ENCODE measurements at places on chromosomes 13 and 19.

- DNase-seq: no peak
Measured at GRCh38 chr19:35509861-35510625, 3.4 kb downstream of the DMKN start.

- no peak for DNase-seq
Measured at GRCh38 chr19:38417544-38418506, 8.2 kb downstream of the RASGRP4 start.

DNA sequence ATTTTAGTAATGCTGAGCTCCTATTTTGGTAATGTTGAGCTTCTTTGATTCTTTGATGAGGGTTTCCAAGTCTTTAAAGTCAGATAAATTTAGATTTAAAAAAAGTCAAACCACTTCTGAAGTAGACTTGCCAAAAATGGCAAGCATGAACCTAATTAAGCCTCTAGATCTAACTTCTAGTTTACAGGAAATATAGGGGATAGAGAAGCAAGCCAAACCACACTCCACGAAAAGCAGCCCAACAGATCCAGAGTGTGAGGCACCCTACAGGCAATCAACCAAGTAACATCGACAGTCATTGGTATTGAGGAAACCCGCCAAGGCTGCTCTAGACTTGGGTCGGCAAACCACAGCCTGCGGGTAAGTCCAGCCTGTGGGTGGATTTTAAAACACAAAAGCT, 3.7 kb downstream of the GGACT start:
- no peak for DNase-seq

DNA sequence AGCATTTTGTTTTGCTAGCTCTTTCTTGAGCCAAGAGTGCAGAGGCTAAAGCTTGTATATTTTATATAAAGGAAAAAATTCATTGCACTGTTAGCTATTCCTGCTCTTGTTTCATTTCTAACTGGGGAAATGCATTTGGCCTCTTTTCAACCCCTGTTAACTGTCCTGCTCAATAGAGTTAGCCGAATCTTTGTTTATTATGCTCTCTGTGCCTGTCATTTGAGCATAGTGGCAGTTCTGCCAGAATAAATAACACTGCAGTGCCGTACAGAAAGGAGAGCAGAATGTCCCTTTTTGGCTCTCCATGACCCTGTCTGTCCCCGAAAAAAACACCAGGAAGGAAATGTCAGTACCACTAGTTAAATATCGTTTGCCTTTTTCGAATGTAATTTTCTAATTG, 350.8 kb downstream of the MYO16 start:
- no peak for DNase-seq

GRCh38 chr19:49853852-49854377, 3.0 kb downstream of the PTOV1 start:
- DNase-seq: no peak

DNA sequence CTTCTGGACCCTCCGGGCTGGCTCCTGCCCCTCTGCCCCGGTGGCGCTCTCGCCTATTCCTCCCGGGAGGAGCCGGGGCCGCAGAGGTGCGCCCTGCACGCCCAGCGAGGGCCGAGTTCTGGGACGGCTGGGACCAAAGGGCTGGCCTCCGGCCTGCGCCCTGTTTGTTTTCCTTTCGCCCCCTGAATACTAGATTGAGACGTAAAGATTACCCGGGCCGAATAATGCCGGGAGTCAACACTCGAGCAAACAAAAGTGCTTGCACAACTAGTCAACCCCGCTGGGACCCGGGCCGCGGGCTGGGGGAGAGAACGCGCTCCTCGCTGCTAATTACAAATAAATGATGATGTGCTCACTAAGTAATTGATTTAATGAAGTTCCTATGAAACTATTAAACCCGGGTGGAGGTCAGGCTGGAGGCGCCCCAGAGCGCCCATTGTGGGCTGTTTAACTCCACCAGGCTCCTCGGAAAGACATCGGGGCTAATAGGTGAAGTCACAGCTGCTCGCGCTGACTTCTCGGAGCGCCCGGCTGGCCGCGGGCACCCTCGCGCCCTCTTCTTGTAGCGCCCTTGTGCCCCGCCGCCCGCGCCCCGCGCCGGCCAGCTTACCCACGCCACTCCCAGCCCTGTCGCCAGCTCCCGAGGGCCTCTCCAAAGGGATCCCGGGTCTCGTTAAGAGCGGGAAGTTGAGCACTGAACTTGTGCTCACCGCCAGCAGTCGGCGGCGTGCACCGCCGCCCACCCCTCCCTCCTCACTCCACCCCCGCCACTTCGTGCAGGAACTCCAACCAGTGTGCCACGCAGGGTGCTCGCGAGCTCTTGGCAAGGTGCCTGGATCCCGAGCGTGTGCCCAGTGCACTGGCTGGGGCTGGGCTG, 14.9 kb downstream of the ZIC5 start:
- DNase-seq: no peak

DNA sequence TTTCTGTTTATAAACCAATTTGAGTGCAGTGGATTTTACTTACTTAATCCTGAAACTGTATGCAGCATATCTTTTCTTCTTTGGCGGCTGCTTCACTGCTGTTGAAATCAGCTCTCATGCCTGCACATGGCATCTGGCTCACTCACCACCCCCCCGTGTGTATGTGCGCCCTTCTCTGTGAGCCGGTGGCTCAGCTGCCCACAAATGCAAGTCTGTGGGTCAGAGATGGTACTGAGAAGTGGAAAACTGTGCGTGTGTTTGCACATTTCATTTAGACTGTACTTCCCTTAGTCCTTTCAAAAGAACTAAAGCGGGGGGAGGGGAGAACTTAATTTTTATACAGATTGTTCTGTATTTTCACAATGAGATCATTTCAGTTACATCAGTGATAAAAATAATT, 307.6 kb downstream of the SHISA2 start:
- DNase-seq: no peak

DNA sequence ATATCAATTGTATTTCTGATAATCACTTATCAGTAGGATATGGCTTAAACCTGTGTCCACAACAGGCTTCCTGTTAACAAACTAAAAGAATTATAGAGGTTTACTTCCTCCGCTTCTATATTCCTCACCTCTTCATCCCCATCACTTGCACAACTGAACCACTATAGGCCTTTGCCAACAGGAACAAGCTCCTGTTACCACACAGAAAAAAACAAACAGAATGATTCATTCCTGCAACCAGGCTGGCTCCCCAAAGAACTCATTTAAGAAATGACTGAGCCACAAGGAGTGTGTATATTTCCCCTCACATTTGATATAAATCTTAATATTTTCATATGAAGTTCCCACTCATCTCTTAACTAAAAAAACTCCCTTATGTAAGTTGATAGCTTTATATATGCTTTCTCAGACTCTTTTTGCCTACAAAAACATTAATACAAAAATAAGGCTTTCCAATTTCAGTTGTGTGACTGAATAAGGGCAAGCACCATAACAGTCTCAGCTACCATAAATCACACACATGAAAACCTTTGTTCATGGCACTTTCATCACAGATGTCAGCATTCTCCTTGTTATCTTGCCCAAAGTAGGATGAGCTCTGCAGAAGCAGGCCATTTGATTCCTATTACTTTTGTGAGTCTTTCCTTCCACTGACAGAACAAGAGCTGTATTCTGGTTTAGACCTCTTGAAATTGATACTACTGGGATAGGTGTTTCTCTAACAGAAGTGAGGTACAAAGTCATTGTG, 366.8 kb downstream of the SLITRK1 start:
- no peak for DNase-seq

GRCh38 chr19:710767-711166, 2.0 kb downstream of the PALM start:
- DNase-seq: no peak

GRCh38 chr13:73082895-73083294, 24.1 kb downstream of the KLF5 start:
- no peak for DNase-seq

DNA sequence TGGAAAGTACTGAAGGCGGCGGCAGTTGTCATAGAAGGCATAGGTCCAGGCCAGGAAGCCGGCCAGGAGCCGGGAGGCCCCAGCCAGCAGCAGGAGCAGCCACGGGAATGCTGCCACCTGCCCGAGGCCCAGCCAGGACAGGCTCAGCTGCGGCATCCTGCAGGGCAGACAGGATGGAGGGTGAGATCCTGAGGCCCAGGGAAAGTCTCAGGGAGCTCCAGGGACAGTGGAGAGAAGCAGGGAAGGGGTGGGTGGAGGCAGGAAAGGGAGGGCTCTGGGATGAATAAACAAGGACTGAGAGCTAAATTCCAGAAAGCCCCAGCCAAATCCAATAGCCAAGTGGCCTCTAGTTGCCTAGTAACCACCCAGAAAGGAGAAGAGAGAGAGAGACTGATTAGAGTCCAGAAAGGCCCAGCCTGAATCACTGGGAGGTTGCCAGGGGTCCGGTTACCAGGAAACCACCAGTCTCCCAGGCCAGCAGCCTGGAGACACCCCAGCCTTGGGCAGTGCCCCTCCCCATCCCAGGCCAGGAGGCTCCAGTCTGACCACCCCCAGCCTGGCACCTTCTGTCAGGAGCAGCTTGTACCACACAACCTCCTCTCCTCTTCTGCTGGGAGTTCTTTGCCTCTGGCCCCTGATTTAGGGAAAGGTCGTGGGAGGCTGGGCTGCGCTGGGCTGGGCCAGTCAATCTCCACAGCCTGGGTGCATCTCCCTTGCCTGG, 7.5 kb upstream of the OR10H5 start:
- peak; percentile 85 for DNase-seq

DNA sequence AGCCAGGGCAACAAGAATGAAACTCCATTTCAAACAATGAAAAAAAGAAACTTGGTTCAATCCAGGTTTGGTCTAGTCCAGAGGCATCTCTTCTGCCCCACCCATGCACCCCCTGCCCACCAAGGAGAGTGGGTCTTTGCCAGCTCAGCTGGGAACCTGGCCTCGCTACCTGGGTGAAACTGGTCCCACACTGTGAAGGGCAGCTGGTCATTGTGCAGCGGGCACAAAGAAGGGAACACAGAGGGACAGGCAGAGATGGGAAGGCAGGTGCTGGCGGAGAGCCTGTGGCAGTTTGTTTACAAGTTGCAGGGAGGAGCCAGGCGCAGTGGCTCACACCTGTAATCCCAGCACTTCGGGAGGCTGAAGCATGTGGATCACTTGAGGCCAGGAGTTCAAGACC, 50.2 kb downstream of the CPAMD8 start:
- no peak for DNase-seq

GRCh38 chr13:29763436-29764180, 86.8 kb downstream of the UBL3 start:
- no peak for DNase-seq

GRCh38 chr19:53892981-53893325, 11.0 kb downstream of the PRKCG start:
- no peak for DNase-seq

DNA sequence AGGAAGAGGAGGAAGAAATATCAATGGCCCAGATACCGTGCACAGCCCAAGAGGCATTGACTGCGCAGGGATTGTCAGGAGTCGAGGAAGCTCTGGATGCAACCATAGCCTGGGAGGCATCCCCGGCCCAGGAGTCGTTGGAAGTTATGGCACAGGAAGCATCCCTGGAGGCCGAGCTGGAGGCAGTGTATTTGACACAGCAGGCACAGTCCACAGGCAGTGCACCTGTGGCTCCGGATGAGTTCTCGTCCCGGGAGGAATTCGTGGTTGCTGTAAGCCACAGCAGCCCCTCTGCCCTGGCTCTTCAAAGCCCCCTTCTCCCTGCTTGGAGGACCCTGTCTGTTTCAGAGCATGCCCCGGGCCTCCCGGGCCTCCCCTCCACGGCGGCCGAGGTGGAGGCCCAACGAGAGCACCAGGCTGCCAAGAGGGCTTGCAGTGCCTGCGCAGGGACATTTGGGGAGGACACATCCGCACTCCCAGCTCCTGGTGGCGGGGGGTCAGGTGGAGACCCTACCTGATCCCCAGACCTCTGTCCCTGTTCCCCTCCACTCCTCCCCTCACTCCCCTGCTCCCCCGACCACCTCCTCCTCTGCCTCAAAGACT, 36.0 kb downstream of the KEAP1 start:
- DNase-seq: no peak

DNA sequence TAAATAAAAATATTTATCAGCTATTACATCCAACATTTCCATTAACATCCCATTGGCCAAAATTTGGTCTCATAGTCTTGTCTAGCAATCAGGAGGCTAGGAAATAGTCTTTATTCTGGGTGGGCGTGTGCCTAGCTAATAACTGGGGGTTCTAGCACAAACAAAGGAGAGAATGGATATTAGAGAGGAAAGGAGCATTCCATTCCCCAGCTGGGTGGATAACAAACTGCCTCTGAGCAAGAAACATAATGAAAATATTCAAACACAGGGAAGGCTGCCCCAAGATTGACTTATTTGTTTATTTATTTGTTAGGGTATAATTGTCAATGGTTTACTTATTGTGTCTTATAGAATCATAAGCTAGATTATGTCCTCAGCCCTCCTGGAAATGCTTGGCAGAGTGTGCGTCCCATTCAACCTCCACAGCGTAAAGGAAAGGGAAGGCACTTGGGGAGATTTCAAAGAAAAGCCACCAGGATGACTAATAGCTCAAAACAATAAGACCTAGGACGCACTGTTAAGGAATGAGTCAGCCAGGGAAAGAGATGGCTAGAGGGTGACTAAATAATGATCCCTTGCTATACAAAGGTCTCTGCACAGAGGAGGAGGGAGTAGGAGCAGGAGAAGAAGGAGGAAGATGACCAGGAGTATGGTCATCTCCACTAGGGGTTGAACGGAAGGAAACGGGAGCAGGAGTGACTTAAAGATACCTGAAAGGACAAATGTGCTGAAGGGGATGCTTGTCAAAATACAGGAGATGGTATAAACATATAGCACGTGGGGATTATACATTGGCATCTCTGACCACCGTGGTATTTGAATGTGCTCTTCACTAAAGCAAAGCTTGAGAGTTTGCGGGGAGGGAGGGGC, 23.5 kb upstream of the USP12 start:
- no peak for DNase-seq

DNA sequence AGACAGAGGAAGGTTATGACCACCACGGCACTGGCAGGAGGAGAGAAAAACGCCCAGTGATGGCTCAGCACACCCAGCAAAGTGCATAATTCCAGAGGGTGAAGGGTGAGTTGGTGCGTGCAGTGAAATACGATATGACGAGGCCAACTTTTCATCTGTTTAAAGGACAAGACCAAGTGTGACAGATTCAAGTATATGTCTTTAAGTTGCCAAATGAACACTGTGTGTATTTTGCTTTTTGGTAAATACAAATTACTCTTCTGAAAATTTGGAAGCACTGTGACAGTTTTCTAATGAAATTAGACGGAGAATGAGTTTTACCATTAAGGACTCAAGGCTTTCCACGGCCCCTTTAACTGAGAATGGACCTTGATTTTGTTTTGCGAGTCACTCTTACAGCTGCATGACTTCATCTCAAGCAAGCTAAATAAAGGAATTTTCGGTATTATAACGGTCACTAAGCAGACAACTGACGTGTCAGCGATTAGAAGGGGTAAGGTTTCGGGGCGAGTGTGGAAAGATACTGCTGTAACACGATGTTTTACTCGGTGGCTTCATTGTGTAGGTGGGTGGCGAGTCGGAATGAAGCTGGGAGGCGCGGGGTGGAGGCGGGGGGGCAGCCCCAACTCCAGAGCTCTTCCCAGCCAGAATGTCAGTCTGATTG, 22.8 kb downstream of the COL4A2 start:
- DNase-seq: no peak

DNA sequence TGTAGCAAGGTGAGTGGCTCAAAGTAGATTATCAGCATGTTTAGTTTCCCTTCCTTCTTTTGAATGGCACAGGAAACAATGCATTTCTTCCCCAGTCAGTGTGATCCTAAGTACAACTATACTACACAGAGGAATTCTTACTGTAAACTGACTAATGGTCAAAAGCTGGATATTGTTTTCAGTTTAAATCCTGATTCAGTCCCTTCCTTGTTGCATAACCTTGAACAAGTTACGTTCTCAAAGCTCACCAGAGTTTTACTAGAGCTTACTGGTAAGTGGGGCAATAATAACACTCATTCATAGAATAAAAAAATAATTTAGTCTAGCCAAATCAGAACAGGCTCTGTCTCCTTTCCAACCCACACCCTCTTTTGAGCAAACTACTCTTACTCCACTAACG, 180.1 kb downstream of the POSTN start:
- no peak for DNase-seq
